Suprapubic skin (tissue), 4 donors: ENCODE measurements at places on chromosomes 6 and 20. TPM values are rescaled to one million over a fixed set of nuclear protein-coding genes. Genes with fewer than 3 reads are reported as not detected.
A peak's percentile ranks its signal among the peaks of the same experiment; 100 is the strongest.

GRCh38 chr6:168939796-168940195 lies 313.9 kb downstream of the THBS2 start:
- DNase-seq = no peak
- no peaks in the 10 kb centered on the region for H3K36me3 ChIP-seq
- no peak overlapping the region for H3K4me3 ChIP-seq
- H3K27me3 ChIP-seq = no peaks in the 10 kb centered on the region
- peaks cover 9% of the 10 kb centered on the region for H3K4me1 ChIP-seq

- peak overlapping the region; percentile 1 for H3K27ac ChIP-seq
- no peaks in the 10 kb centered on the region for H3K36me3 ChIP-seq
- H3K4me3 ChIP-seq = peak overlapping the region; percentile 10
- DNase-seq = no peak
- H3K27me3 ChIP-seq = no peaks in the 10 kb centered on the region
These were observed 8.1 kb downstream of the SYNJ2 start for GRCh38 chr6:157989541-157990289.

- no peak overlapping the region for H3K4me3 ChIP-seq
- no peaks in the 10 kb centered on the region for H3K36me3 ChIP-seq
- DNase-seq = no peak
- H3K27ac ChIP-seq = no peak overlapping the region
These were observed 393.8 kb upstream of the IMPG1 start for GRCh38 chr6:76466286-76466685.

Gene FLRT3
- total RNA-seq = 21.8 TPM

- H3K27ac ChIP-seq = peak overlapping the region; percentile 73
- H3K4me1 ChIP-seq = peaks cover 50% of the 10 kb centered on the region
- no peaks in the 10 kb centered on the region for H3K27me3 ChIP-seq
- H3K36me3 ChIP-seq = no peaks in the 10 kb centered on the region
- peak; percentile 65 for DNase-seq
These were observed 15.1 kb upstream of the ZNF217 start for GRCh38 chr20:53608456-53609452.

Gene FOXF2
- total RNA-seq = 1.3 TPM

- no peaks in the 10 kb centered on the region for H3K36me3 ChIP-seq
- H3K27ac ChIP-seq = no peak overlapping the region
- no peak overlapping the region for H3K4me3 ChIP-seq
These were observed 150.8 kb downstream of the CDC5L start for GRCh38 chr6:44538131-44538806.

GRCh38 chr6:155154158-155154830 lies 109.5 kb upstream of the CLDN20 start:
- H3K36me3 ChIP-seq = no peaks in the 10 kb centered on the region
- peaks cover 12% of the 10 kb centered on the region for H3K4me1 ChIP-seq
- no peak for DNase-seq
- H3K4me3 ChIP-seq = no peak overlapping the region
- H3K27me3 ChIP-seq = no peaks in the 10 kb centered on the region
- H3K27ac ChIP-seq = peak overlapping the region; percentile 46

GRCh38 chr20:56504373-56505005 lies 20.1 kb upstream of the FAM209A start:
- no peak overlapping the region for H3K4me3 ChIP-seq
- H3K36me3 ChIP-seq = peaks cover 6% of the 10 kb centered on the region
- DNase-seq = no peak
- H3K27ac ChIP-seq = no peak overlapping the region

Gene OXT
- not detected for total RNA-seq

Gene RAET1L
- 8.0 TPM for total RNA-seq

GRCh38 chr6:143802833-143803565 lies 40.1 kb upstream of the LTV1 start:
- H3K27me3 ChIP-seq = no peaks in the 10 kb centered on the region
- DNase-seq = no peak
- H3K4me1 ChIP-seq = no peaks in the 10 kb centered on the region
- H3K4me3 ChIP-seq = no peak overlapping the region
- H3K27ac ChIP-seq = no peak overlapping the region

DNA sequence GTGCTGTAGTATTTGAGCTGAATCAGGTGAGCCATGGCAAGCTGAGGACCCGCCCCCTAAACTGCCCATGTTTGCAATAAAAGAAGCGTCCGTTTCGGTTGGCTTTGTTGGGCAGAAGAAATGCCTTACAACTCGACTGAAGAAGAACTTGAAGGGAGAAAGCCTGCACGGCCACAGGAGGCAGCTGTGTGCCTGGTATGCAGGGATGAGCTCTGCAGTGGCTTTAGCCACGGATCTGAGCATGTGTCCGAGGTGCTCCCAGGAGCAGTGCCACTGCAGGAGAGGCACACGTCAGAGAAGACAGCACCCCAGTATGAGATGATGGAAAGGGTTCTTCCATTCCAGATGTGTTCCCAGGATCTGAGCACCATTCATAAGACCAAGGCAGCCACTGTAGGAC lies 23.5 kb downstream of the KIZ start:
- H3K27me3 ChIP-seq = no peaks in the 10 kb centered on the region
- DNase-seq = no peak
- peaks cover 21% of the 10 kb centered on the region for H3K36me3 ChIP-seq
- no peak overlapping the region for H3K4me3 ChIP-seq
- no peaks in the 10 kb centered on the region for H3K4me1 ChIP-seq

DNA sequence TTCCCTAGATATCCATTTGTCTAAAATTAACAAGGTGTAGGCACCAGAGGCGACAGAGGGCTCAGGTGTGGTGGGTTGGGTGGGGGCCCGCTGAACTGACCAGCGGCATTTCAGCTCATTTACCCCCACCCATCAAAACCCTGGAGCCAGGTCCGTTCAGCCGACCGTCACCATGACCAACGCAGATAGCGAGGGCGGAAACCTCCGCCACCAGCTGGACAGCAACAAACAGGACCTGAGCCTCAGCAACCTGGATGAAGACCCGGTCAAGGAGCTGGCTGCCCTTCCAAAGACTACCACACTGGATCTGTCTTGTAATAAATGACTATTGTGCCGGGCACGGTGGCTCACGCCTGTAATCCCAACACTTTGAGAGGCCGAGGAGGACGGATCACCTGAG lies 120.8 kb upstream of the LGSN start:
- no peaks in the 10 kb centered on the region for H3K27me3 ChIP-seq
- DNase-seq = no peak
- H3K27ac ChIP-seq = no peak overlapping the region

GRCh38 chr6:85975957-85976356 lies 333.3 kb upstream of the SYNCRIP start:
- no peak for DNase-seq
- H3K27me3 ChIP-seq = no peaks in the 10 kb centered on the region
- H3K27ac ChIP-seq = no peak overlapping the region
- H3K36me3 ChIP-seq = no peaks in the 10 kb centered on the region
- no peaks in the 10 kb centered on the region for H3K4me1 ChIP-seq
- no peak overlapping the region for H3K4me3 ChIP-seq

Gene MYBL2
- 1.7 TPM for total RNA-seq

- DNase-seq = no peak
- H3K4me1 ChIP-seq = no peaks in the 10 kb centered on the region
- H3K36me3 ChIP-seq = no peaks in the 10 kb centered on the region
- H3K4me3 ChIP-seq = no peak overlapping the region
- no peak overlapping the region for H3K27ac ChIP-seq
These were observed 515.7 kb upstream of the FLRT3 start for GRCh38 chr20:14853079-14853478.

Gene BEND3
- total RNA-seq = 2.1 TPM

DNA sequence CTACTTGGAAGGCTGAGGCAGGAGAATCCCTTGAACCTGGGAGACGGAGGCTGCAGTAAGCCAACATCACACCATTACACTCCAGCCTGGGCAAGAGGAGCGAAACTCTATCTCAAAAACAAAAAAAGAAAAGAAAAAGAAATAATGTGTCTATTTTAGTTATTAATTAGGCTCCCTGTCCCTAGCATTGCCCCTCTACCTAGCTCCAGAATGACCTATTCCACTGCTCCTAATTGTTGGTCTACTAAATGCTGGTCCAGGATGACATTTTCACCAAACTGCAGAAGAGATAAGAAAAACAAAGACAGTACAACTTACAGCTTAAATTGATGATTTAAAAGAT lies 429.7 kb upstream of the SOX4 start:
- H3K4me1 ChIP-seq = no peaks in the 10 kb centered on the region
- H3K27ac ChIP-seq = no peak overlapping the region
- H3K27me3 ChIP-seq = no peaks in the 10 kb centered on the region
- no peak for DNase-seq
- H3K36me3 ChIP-seq = no peaks in the 10 kb centered on the region

Gene OR2H1
- not detected for total RNA-seq

DNA sequence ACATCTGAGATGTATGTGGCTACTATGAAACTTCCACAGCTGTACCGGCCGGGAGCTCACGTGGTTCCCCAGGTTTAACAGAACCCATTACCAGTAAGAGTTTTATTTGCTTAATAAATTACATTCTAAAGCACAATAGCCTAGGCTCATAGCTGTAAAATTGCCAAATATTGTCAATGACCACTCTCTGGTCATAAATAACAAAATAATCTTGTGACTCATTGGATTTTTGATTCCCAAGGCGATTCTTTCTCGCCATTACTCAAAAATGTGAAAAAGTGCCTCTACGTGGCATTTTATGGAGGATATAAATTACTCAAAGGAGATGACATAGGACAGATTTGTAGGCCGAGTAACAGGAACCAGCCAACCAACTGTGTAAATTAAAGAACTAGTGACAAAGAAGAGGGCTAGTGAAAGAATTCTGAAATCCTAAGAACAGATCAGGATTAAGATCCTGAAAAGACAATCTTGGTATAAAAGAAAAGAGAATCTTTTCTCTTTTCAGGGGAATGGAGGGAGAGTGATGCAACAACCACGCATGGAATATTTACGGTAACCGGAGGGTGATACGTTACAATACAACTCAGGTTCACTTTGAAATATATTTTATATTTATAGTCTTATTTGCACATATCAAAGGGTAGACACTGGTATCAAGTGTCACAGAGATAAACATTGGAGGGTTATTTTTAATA lies 199.7 kb downstream of the FOXC1 start:
- H3K4me3 ChIP-seq = no peak overlapping the region
- H3K36me3 ChIP-seq = no peaks in the 10 kb centered on the region
- DNase-seq = no peak
- H3K27ac ChIP-seq = no peak overlapping the region

GRCh38 chr6:35309611-35310264 lies 12.1 kb downstream of the DEF6 start:
- H3K4me3 ChIP-seq = no peak overlapping the region
- no peak overlapping the region for H3K27ac ChIP-seq
- H3K4me1 ChIP-seq = peaks cover 13% of the 10 kb centered on the region
- no peaks in the 10 kb centered on the region for H3K27me3 ChIP-seq
- H3K36me3 ChIP-seq = peaks cover 11% of the 10 kb centered on the region
- no peak for DNase-seq

Gene RNF144B
- total RNA-seq = 38.5 TPM

DNA sequence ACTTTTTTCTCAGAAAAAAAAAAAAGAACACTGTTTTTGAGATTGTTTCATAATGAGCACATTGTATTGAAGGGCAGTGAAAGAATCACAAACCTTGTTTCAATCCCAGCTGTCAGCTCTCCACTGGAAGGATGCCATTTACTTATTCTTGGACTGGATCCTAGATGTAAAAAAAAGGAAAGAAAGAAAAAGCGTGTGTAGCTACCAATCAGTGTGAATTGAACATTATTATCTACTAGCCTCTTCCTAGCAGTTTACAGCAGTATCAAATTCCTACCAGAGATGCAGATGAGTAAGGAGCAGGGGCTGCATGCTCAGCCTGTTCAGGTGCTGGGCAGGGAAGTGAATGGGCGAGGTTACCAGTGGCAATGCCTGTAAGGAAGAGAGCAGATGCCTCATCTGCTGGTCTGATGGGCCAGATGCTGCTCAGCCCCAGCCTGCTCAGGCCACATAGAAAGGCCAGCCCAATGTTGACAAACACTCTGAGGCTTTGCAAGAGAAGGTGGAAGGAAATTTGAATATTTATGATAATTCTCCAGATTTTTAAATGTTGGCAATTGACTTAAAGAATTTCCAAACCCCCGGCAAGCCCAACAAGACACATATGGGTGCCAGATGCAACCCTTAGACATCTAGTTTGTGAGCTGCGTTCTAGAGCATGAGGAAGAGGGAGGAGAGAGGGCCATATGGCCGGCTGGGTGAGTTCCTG lies 189.5 kb downstream of the IBTK start:
- H3K27ac ChIP-seq = no peak overlapping the region
- no peaks in the 10 kb centered on the region for H3K36me3 ChIP-seq
- peaks cover 7% of the 10 kb centered on the region for H3K4me1 ChIP-seq
- H3K4me3 ChIP-seq = no peak overlapping the region
- no peak for DNase-seq

Gene RSPH9
- 0.24 TPM for total RNA-seq

Gene SPATS1
- total RNA-seq = not detected

Gene E2F1
- 5.6 TPM for total RNA-seq

Gene NOTCH4
- 5.3 TPM for total RNA-seq

- peaks cover 56% of the 10 kb centered on the region for H3K36me3 ChIP-seq
- no peaks in the 10 kb centered on the region for H3K27me3 ChIP-seq
- peaks cover 5% of the 10 kb centered on the region for H3K4me1 ChIP-seq
- DNase-seq = no peak
- no peak overlapping the region for H3K27ac ChIP-seq
- H3K4me3 ChIP-seq = no peak overlapping the region
These were observed 10.7 kb downstream of the PXMP4 start for GRCh38 chr20:33709398-33709797.

- H3K36me3 ChIP-seq = no peaks in the 10 kb centered on the region
- H3K4me1 ChIP-seq = peaks cover 6% of the 10 kb centered on the region
- no peak overlapping the region for H3K27ac ChIP-seq
- DNase-seq = no peak
These were observed 117.5 kb upstream of the ID4 start for GRCh38 chr6:19719691-19720128.

Gene TUBB
- 276 TPM for total RNA-seq

Gene LY6G6D
- 5.5 TPM for total RNA-seq

Gene SAYSD1
- total RNA-seq = 12.1 TPM

DNA sequence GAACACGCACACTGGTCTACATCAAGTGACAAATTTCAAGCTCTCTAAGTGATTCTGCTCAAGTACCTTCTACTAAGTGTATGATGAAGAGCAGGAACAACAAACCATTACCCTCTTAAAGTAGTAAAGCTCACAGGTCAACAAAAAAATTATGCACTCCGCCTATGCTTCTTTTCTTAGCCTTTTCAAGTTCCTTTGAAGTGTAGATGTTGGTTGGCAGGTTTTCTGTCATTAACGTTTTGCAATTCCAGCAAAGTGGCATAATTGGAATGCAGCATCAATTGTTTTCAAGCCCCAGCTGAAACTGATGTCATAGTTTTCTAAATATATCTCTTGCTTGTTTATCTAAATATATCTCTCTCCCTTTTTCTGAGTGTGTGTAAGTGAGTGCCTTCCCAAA lies 396.9 kb upstream of the EYS start:
- H3K4me1 ChIP-seq = no peaks in the 10 kb centered on the region
- H3K27me3 ChIP-seq = no peaks in the 10 kb centered on the region
- no peak overlapping the region for H3K27ac ChIP-seq
- H3K36me3 ChIP-seq = no peaks in the 10 kb centered on the region

Gene RFX6
- not detected for total RNA-seq

DNA sequence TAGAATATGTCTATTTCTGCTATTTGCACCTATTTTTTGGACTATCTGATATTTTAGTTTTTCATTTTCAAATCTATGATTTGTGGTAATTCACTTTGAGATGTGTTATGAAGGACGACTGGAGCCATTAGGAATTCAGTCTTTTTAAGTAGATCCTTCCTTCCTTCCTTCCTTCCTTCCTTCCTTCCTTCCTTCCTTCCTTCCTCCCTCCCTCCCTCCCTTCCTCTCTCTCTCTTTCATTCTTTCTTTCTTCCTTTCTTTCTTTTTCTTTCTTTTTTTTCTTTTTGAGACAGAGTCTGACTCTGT lies 46.1 kb upstream of the ENPP1 start:
- no peaks in the 10 kb centered on the region for H3K4me1 ChIP-seq
- no peaks in the 10 kb centered on the region for H3K27me3 ChIP-seq
- H3K36me3 ChIP-seq = no peaks in the 10 kb centered on the region
- no peak overlapping the region for H3K27ac ChIP-seq
- no peak for DNase-seq
